ENCODE measurements at places on chromosomes 13 and 19.
A peak's percentile ranks its signal among the peaks of the same experiment; 100 is the strongest.

DNA sequence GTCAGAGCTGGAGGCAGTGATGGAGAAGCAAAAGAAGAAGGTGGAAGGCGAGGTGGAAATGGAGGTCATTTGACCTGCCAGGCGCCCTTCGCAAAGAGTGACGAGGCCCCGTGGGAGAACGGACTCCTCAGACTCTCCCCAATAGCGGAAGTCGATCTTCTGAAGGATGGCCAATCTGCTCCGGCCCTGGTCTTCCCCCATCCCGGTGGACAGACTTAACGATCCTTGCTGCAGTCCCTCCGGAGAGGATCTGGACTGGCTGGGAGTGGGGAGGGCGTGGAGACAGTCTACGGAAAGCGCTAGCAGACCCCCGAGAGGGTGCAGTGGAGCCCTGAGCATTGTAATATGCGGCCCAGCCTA, 11.9 kb downstream of the EPS8L1 start:
- peak; percentile 39 for DNase-seq

- peak; percentile 96 for DNase-seq
Observed at GRCh38 chr13:46552889-46553520, at the start of gene LRCH1. Gene LRCH1, plus strand, starts transcription at chr13:46553170. Its CDS starts 227 bp downstream, at chr13:46553397.

- peak; percentile 60 for DNase-seq
Observed at GRCh38 chr13:98274921-98275487, 97.9 kb upstream of the RNF113B start.

GRCh38 chr13:29594710-29595379, 643 bp downstream of the SLC7A1 start:
- peak; percentile 86 for DNase-seq

- no peak for DNase-seq
Observed at GRCh38 chr13:79258489-79258888, 147.6 kb downstream of the RBM26 start.

GRCh38 chr13:49441846-49442245, 2.0 kb downstream of the CAB39L start:
- DNase-seq = no peak

- no peak for DNase-seq
Observed at GRCh38 chr19:13033819-13034611, 38.7 kb downstream of the NFIX start.

DNA sequence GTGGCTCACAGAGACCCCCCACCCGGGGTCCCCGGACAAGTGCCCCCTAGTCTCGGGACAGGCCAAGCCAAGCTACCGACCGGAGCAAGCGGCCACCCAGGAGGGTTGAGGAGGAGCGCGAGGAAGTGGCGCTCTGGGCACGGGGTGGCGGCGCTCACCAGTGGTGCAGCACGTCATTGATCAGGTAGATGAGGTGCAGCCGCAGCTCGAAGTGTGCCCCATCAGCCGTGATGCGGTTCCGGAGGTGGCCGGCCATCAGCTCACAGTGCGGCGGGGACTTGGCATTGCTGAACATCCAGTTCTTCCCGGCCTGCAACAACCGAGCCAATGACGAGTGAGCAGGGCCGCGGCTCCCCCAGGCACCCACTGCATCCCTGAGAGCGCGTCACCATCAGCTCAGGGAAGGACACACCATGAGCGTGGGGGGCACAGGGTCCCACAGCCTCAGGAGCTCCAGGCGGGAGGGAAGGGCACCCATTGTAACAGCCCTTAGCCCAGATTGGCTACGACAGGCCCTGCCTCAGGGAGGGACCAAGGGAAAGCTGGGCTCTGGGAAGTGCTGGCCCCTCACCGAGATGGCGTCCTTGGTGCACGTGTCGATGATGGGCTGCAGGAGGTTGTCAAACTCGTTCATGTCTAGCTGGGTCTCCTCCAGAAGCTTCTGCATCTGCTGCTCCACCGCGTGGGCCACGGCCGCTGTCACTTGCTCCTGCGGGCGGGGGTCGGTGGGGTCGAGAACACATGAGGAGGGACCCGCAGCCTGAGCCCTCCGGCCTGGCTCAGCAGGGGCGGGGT, 9.6 kb downstream of the CHERP start:
- no peak for DNase-seq

GRCh38 chr19:29855741-29856500, 44.1 kb downstream of the CCNE1 start:
- DNase-seq = no peak

- DNase-seq = no peak
Observed at GRCh38 chr19:49020342-49020741, 3.5 kb upstream of the LHB start.

GRCh38 chr13:110322828-110323171, 15.7 kb downstream of the COL4A2 start:
- DNase-seq = no peak

DNA sequence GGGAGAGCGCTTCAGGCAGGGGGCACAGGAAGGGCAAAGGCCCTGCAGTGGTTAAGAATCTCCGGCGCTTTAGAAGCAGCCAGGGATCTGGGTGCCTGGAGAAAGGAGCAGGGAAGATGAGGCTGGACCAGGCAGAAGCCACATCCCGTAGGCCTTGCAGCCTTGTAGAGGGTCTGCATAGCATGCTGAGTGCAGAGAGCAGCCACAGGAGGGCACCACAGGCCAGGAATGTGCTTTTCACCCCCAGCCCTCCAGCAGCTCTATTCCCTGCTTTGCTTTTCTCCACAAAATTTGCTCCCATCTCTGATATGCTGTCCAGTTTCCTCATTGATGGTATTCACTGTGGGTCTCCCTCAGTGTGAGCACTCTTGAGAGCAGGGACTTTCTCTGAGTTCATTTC, 5.7 kb downstream of the WDR62 start:
- peak; percentile 60 for DNase-seq

- DNase-seq = no peak
Observed at GRCh38 chr19:30690525-30690924, 318.3 kb downstream of the ZNF536 start.

- DNase-seq = peak; percentile 77
Observed at GRCh38 chr19:41308450-41309179, 1.4 kb upstream of the CCDC97 start.

GRCh38 chr19:35940078-35940775, 4.1 kb downstream of the LRFN3 start:
- DNase-seq = no peak

- no peak for DNase-seq
Observed at GRCh38 chr19:56869886-56870285, 29.4 kb upstream of the PEG3 start.

GRCh38 chr13:29937841-29938240, 87.4 kb upstream of the UBL3 start:
- no peak for DNase-seq

DNA sequence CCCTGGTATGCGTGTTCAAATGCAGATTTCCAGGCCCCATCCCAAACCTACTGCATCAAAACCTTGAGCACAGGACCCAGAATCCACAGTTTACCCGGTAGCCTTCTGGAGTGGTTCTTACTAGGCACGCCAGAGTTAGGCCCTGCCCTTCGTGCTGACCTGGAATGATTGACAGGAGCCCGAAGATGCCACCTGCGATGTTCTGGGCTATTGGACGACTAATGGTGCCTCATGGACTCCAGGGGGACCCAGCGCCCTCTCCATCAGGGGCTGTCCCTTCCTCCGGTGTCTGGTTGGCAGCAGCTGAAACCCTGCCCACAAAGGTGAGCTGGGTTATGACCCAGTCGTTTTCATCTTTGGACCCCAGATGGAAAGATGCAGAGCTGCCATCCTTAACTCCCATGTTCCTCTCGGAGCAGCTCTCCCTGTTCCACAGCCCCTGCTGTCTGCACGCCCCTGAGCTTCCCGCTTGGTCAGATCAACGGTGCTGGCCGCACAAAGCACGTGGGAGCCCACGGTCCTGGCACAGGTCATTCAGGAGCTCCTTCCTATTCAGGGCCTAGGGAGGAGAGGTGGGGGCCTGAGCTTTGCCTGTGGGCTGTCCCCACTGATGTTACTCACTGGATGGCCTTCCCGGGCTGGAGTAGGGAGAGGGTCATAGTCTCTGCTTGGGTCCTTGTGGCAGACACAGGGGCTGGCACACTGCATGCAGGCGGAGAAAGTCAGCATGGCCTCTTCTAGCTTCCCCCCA, 65.8 kb downstream of the GPR12 start:
- DNase-seq = no peak

- DNase-seq = no peak
Observed at GRCh38 chr13:46038296-46038695, 14.2 kb downstream of the ZC3H13 start.

DNA sequence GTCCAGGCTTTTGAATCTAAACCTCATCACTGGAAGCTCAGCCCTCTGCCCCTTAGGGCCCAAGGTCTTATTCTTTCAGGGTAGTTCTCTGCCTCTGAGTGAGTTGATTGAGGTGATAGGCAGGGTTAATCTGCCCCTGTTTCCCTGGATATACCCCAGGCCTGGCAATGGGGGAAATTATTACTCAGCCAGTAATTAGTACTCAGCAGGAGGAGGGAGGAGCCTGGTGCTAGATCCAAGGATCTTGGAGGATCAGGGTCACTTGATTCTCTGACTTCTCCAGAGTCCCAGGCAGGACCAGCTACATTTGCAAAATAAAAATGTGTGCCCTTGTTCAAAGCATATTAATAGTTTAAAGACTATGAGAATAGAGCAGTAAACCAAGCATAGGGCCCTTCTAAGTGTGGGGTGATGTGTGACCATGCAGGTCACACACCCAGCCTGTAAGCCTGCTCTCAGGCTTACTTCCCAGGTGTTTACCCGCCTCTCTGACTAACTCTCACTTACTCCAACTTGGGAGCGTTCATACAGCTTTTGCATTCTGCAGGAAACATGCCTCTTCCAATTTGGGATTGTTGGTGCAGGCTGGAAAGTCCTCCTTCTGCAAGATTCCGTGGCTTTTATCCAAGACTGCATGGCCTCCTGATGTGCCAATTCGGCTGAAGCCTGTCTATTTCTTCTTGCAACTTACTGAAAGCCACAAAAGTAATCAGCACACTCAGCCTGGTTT, 7.9 kb upstream of the STK24 start:
- DNase-seq = peak; percentile 49

DNA sequence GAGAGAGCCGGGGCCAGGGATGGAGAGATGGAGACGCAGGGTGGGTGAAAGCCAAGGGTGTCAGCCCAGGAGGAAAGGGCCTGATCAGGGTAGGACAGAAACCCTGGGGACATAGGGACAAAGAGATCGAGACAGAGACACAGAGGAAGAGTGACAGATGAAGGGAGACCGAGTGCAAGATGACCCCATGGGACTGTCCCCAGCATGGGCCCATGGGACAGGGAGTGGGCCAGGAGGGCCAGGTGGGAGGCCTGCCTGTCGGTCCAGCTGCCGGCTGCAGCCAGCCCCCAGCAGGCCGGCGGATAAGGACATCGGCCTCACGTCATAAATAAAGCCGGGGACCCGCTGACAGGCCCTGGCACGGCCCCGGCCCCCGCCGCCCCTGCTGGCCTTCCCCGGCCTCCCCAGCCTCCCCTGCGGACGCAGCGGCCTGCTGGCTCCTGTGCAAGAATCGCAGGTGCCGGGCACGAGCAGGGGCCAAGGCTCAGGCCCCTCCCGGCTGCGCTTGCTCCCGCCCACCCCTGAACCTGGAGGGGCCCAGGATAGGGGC, 6.3 kb downstream of the REX1BD start:
- DNase-seq = no peak

- peak; percentile 1 for DNase-seq
Observed at GRCh38 chr13:84962141-84962750, 837.0 kb downstream of the SLITRK6 start.

DNA sequence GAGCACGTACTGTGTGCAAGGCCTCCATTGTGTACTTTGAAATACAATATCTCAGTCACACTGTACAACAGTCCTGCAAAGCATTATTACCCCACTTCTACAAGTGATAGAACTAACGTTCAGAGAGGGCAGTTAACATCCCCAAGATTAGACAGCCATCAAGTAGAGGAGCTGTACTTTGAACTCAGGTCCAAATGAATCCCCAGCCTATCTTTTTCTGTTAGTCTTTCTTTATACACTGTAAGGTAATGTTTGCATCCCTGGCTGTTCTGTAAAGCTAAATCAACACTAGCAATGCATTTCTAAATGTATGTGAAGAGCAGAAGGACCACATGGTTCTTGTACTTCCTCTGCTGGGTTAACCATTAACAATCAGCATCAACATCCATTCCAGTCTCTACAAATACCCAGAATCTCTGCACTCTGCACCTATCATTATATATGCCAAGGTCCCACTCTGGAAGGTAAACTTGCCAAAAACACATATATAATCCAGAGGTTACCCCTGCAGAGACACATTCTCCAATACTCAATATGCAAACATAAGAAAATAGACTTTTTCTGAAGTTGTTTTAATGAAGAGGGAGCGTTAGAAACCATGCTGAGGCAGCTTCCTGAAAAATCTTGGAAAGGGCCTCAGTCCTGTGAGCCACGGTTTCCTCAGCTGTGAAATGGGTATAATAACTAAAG, 182.3 kb downstream of the MZT1 start:
- DNase-seq = no peak

GRCh38 chr19:13006431-13007281, 11.4 kb downstream of the NFIX start:
- no peak for DNase-seq

DNA sequence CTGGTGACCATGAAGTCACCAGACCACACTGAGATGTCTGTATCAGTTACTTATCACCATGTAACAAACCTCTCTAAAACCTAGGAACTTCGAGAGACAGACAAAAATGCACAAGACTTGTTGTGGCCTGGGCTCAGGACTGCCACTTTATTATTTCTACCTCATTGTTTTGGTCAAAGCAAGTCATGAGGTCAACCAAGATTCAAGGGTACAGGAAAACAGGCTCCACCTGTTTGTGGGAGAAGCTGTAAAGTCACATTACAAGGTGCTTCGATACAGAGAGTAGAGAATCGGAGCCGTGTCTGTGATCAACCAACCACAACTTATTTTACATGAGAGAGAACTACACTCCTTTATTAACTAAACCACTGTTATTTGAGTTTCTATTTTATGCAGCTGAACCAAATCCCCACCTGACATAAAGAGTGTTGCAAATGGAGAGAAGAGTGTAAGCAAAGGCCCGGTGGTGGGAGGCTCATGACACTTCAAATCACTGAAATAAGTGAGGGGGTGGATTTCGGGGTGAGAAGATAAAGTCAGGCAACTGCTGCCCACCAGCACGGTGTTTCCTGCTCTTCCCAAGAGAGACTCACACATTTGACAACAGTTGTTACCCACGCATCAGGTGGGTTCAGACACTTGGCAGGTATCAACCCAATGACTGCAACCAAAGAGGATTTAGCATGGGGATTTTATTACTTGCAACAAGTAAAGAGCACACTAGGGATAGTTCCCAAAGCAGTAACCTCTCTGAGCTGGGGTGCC, 39.0 kb upstream of the IGSF23 start:
- no peak for DNase-seq

DNA sequence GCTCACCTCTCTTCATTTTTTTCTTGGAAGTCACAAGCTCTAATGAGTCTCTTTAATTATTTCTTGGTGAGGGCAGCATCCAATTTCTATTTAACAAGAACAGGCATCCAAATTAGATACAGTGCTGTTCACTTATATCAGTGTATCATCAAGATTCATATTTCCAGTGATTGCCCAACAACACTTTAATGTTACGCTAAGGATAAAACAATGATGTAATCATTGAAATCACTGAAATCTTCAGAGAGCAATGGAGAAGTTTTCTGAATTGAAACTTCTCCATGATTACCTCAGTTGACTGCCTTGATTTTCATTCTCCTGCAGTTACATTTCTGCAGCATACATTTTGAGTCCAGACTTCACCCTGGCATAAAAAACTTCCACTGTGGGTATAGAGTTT, 17.1 kb upstream of the LRCH1 start:
- DNase-seq = no peak
